ENCODE measurements at places on chromosomes 2 and 18.
A peak's percentile ranks its signal among the peaks of the same experiment; 100 is the strongest.

DNA sequence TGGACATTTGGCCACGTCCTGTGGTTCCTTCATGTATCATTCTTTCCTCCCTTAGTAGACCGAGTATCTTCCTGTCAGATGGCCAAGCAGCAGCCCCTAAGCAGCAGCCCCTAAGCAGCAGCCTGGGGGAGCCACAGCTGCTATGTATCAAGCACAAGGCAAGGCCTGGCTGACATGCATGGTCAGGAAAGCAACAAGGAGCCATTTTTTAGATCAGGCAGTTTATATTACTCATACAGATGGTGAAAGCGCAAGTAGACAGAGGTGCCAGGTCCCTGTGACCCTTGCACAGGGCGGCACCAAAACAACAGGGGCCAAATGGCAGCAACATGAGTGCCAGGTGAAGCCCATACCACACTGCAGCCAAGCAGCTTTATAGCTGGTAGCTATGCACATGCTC, 22.1 kb downstream of the CHCHD5 start:
- no peak for DNase-seq

DNA sequence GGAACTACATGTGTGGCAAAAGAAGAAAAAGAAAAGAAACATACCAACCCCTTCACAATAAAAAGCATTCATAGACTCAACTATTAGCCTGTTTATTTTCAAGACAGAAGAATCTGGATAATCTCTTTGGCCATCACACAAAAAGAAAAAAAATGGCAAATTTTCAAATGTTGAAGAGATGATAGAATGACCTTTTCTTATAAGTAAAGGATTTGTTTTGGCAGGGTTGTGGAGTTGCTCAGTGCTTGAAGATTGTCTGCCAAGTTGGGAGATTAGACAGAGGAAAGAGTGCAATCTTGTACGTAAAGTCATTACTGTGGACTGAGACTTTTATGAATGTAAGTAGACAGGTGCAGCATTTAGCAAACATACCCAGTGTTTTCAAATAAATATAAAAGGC, 18.5 kb upstream of the FAM171B start:
- DNase-seq: no peak

DNA sequence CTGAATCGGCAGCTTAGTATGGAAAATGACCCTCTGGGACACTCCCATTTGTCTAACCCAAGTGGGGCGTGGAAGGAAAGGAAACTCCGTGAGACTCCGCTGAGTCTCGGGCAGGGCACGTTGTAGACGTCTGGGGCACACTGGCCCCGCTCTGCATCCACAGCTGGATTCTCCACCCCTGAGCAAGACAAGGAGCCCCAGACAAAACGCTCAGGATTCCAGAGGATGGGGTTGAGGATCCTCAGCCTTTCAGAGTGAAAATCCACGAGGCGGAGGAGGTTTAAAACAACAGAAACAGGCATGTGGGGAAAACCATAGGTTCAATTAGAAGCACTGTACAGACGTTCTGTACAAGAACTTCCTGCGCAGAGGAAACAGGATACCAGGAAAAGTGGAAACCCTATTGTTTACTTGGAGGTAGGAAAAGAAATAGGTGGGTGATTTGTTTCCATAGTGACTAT, 124.9 kb upstream of the ZNF236 start:
- DNase-seq: no peak

DNA sequence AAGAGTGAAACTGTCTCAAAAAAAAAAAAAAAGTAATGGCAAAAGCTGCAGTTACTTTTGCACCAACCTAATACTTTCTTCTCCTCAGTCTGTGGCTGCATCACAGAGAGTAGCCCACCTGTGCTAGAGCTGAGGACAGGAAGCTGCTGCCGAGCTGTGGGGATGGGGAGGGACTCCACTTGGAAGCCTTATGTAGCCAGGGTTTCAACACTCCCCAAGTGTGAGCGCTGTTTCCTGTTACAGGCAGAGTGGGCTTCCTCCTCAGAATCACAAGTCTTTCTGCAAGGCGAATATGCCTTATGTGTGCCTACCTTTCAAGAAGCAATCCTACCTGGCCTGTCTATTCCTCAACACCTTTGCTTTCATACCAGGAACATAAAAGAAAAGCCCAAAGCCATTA, 36.3 kb upstream of the CYP27C1 start:
- no peak for DNase-seq

GRCh38 chr2:5666798-5667197, 25.4 kb upstream of the SOX11 start:
- DNase-seq: no peak

- DNase-seq: no peak
These were observed 19.3 kb downstream of the PPP4R1 start for GRCh38 chr18:9594823-9595596.

GRCh38 chr18:50356036-50356945, 18.6 kb upstream of the SKA1 start:
- DNase-seq: no peak

DNA sequence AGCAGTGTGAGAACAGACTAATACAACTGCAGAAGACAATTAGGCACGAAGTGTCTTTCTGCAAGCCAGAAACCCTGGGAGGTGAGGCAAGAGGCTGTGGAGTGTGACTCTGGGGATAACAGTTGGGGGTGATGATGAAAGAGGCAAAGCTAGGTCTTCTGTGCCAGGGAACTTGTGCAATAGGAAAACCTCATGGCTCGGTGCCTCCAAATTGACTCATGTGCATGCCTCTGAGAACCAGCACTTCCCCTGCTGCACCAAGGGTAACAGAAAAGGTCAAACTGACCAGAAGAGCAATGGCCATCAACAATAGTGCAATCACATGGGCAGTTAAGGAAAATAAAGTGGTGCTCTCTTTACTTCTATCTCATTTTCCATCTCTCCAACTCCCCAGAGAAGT, 136.4 kb downstream of the SCG2 start:
- peak; percentile 85 for DNase-seq

DNA sequence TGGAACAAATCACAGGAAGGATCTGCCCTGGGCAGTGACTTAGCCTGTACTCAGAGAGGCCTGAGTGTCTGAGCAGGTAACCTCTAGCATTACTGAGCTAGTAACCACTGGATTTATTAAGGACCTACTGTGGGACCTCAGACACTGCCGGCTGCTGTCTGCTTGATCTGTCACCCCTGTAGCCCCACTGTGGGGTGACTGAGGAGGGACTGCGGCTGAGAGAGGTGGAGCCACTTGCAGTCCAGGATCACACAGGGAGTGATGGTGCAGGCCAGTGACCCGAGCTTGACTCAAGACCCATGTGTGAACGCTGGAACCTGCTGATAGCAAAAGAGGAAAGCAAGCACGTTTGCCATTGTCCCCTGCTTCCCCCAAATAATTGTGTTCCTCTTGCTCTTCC, 15.6 kb downstream of the CHMP1B start:
- no peak for DNase-seq

- no peak for DNase-seq
These were observed 335.5 kb downstream of the INSIG2 start for GRCh38 chr2:118423776-118424175.

Measured in non-pigmented ciliary epithelial cell (primary cell).